ENCODE measurements at places on chromosomes 11 and 22. TPM values are rescaled to one million over a fixed set of nuclear protein-coding genes. Genes with fewer than 3 reads are reported as not detected.

- no peak for DNase-seq
Measured at GRCh38 chr11:103586756-103587155, 449.7 kb upstream of the DDI1 start.

The TSSK2 gene
- total RNA-seq = not detected

The OTOG gene
- not detected for total RNA-seq

The IZUMO1R gene
- total RNA-seq = not detected

GRCh38 chr11:95175818-95176380, 55.1 kb downstream of the SESN3 start:
- DNase-seq = no peak

Data from CD8-positive, alpha-beta memory T cell (primary cell).